Astrocyte (in vitro differentiated cells and primary cell): ENCODE measurements at places on chromosomes 3 and 15.

GRCh38 chr3:166177130-166177529 lies 339.9 kb upstream of the BCHE start:
- peak; percentile 0 for DNase-seq

GRCh38 chr3:69359339-69359893 lies 26.5 kb downstream of the FRMD4B start:
- DNase-seq, result no peak

DNA sequence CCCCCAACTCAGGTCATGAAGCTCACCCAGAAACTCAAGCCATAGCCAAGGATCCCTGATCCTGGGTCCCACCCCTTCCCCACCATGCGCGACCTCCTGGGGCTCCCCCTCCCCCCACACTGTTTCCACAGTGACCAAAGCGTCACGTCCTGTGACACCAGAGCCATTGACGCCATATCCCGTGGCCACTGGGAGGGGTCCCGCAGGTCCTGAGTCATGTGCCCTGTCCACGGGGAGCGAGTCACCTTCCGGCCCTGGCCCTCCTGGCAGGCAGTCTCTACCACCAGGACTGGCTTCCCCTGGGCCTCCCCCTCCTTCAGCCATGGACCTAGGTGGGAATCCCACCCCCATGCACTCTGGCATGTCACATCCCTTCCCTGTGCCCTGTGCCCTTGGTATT lies 15.6 kb downstream of the SEMA3F start:
- peak; percentile 61 for DNase-seq

DNA sequence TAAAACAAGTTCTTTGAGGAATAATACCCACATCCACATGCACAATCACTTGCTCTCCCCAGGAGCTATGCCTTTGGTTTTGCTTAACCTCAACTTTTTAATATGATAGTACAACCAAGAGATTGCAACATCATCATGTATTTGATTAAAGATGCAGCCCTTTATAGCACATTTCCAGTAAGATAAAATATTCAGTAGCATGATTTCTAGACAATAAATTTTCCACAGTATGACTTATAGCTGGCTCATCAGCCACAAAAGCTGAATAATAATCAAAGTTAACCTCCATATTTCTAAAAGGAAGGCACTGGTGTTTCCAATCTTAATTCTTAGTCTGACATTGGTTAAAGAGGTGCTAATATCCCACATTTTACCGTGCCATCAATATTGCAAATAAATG lies 622.5 kb downstream of the TBL1XR1 start:
- DNase-seq, result peak; percentile 47

GRCh38 chr3:184874709-184875644 lies 63.0 kb downstream of the VPS8 start:
- DNase-seq, result peak; percentile 7
